Activated effector memory CD4-positive, alpha-beta T cell treated with anti-CD3 and anti-CD28 coated beads, Interleukin-2, amount 50 U/mL, for 16 hours (primary cell): ENCODE measurements at places on chromosomes 7 and 10.

DNA sequence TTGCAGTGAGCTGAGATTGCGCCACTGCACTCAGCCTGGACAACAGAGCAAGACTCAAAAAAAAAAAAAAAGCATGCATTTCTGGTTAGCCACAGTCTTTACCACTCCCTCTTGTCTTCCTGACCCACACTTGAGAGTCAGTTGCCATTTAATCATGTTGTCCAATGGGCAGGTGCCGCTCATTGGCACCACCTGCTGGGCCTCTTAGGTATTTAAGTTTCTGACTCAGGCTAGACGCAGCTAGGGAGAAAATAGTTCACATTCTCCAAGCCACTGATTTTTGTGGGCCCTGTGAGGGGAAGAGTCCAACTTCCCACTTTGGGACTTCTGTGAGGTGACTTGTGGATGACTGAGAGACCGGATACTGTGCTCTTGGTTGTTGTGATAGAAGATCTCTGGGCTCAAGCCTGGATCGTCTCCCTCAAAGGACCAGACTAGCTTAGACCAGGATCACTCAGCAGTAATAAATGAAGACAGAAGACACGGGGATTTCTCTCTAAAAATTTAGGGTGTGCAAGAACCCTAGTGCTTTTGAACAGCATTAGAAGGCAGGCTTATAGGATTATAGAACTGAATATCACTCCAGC is 26.8 kb upstream of the SORCS3 start:
- peak; percentile 64 for DNase-seq

DNA sequence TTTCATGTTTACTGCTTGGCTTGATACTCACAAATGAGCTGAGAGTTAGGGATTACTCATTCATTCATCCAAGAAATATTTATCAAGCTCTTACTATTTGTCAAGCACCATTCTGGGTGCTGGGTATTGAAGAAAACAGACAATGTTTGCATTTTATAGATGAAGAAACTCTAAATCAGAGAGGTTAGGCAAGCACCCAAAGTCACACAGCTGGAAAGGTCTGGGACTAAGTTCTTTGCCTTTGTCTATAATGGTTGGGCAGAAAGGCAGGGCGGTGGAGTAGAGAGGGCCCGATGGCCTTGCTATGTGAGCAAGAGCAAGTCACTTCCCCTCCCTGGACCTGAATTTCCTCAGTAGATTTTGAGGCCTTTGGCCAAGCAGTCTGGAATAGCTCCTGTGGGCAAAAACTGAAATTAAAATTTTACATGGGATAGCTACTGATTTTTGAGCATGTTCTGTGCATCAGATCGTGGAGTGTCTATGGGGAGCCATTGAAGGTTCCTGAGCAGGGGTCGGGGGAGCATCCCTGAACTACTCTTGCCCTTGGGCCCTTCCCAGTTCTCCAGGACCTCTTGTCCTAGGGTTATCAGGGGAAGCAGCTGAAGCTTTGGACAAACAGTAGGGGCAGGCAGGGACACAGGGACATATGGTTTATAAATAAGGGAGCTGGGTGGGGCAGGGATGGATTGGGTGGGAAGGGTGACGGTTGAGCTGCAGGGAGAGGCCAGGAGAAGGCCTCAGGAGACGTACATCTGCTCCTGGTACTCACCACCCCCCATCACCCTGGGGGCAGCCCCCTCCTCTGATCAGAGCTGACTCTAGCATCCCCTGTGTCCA is 23.3 kb downstream of the AQP1 start:
- DNase-seq: no peak

- no peak for DNase-seq
Observed at GRCh38 chr7:17320657-17321056, 22.2 kb downstream of the AHR start.

- no peak for DNase-seq
Observed at GRCh38 chr7:113936535-113936934, 17.7 kb upstream of the PPP1R3A start.

- DNase-seq: no peak
Observed at GRCh38 chr10:70615784-70616522, 13.4 kb upstream of the PRF1 start.

DNA sequence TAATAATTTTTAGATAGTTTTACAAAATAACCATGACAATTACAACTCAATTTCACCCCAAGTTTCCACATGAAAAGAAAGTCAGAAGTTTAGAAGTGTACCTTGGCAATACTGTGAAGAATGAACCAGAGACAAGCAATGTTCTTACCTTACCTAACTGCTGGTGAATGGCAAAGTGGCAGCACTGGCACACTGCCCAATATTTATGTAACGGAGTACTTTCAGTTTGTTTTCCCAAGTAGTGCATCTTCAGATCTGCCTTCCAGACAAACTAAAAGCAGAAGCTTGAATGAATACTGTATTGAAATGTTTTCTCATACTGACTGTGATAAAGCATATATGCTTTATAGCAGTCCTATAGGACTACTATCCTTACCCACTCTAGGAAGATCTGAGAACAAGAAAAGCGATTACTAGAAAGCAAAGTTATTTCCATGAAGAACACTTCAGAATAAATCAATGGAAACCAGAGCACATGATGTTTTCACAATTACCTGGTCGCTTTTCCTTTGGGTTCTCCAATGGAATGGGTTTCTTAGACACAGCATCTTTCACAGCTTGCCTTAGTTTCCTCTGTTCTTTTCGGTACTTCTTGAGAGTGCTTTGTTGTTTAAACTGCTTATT is 1.5 kb downstream of the NOC3L start:
- no peak for DNase-seq

DNA sequence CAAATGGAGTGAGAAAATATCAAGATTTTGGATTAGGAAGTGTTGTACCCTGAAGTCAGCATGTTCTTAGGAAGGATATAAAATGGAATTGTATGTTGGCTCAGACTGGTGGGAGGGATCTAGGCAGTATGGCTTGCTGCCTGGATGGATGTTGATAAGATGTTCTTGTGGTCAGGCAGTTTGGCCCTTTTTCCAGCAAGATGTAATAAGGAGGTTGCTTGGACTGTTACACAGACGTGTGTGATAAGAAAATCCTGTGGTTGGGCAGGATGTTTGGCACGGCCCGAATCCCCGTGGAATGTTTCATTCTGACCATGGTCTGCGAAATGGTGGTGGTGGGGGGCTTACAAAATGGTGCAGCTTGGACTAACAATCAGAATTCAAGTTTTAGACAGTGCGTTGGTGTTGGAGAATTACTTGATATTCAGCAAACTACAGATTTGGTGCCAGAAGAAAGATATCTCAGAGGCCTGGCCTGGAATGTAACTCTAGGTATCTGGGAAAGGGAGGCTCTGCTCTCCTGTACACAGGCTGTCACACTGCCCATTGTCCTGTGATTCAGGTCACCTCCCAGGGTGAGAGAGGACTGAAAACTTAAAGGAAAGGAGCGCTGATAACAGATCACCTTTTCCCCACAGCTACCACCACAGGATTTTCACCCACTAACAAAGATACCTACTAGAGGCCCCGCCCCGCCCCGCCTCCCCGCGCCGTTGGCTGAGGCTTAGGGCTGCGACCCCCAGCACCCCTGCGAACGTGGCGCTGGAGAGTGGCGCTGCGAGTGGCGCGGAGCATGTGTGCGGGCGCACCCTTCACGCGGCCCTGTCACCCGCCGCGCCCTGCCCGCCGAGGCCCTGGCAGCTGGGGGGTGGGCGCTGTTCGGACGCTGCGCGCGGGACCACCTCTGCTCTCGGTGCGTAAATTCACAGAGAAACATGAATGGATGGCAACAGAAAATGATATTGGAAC is 19.3 kb upstream of the ZNF680 start:
- no peak for DNase-seq

GRCh38 chr10:75165684-75166622 is 44.6 kb upstream of the VDAC2 start:
- DNase-seq: no peak

GRCh38 chr7:123552641-123553040 is 5.0 kb downstream of the NDUFA5 start:
- no peak for DNase-seq

- DNase-seq: no peak
Observed at GRCh38 chr10:32951111-32951510, 6.9 kb downstream of the ITGB1 start.

- DNase-seq: no peak
Observed at GRCh38 chr10:61385231-61386001, 67.8 kb downstream of the TMEM26 start.

- DNase-seq: no peak
Observed at GRCh38 chr7:28806841-28807240, 151.3 kb downstream of the TRIL start.

GRCh38 chr7:128918016-128918665 is 7.6 kb upstream of the KCP start:
- DNase-seq: peak; percentile 48

DNA sequence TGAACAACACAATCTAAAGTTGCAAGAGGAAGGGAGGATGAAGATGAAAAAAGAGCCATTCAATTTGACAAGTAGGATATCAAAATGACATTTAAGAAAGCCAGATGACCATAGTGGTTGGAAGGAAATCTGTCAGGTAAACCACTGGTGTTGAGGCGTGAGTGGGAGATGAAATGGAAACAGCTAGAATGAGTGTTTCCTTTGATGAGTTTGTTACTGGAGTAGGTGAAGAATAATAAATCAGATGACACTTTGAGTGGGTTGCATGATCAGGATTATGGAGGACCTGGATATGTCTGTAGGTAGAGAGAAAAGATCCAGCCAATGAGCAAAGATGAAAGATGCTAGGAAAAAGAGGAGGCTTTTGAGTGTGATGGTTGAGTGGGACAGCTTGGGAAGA is 33.1 kb downstream of the AKR1B1 start:
- DNase-seq: no peak

GRCh38 chr10:78298835-78299234 is 265.2 kb downstream of the RPS24 start:
- no peak for DNase-seq

DNA sequence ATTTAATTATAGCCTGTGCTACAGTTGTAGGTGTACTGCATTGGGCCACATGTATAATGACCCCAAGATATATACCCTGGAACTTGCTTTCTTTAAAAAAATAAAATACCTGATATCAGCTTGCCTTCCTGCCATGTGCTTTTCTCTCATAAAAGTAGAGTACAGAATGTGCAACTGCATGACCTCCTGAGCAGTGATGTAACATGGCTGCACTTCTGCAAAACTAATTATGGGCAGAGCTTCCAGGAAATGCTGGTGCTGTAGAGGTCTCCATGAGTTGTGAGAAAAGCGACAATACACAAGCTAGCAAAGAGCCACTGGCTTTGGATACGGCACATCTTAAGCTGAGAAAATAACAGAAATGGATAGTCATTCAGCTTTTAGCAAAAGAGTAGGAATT is 6.5 kb upstream of the ERLIN1 start:
- no peak for DNase-seq

GRCh38 chr7:105680505-105681187 is 99.4 kb upstream of the EFCAB10 start:
- DNase-seq: peak; percentile 30

DNA sequence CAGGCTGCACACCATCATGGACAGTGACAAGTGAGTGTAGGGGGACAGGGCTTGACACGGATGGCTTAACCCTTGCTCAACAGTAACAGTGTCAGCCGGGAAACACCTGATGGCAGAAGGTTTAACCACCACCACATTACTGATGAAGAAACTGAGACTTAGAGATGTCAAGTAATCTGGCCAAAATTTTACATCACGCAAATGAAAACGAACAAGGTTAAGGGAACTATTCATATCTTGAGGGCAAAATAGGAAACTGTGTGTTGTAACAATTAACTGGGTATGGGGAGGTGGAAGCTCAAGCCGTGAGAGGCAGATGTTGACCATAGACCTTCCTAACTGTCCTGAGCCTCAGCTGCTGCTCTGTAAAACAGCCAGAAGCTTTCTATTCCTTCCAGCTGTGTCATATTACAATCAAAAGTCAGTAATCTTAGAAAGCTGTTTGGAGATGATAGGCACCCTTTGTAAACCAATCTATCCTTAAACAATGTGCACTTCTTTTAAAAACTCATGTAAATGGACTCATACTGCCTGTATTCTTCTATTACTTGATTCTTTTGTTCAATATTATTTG is 68.4 kb downstream of the ABCC2 start:
- no peak for DNase-seq

- DNase-seq: no peak
Observed at GRCh38 chr7:140182917-140183316, 6.1 kb upstream of the KDM7A start.

DNA sequence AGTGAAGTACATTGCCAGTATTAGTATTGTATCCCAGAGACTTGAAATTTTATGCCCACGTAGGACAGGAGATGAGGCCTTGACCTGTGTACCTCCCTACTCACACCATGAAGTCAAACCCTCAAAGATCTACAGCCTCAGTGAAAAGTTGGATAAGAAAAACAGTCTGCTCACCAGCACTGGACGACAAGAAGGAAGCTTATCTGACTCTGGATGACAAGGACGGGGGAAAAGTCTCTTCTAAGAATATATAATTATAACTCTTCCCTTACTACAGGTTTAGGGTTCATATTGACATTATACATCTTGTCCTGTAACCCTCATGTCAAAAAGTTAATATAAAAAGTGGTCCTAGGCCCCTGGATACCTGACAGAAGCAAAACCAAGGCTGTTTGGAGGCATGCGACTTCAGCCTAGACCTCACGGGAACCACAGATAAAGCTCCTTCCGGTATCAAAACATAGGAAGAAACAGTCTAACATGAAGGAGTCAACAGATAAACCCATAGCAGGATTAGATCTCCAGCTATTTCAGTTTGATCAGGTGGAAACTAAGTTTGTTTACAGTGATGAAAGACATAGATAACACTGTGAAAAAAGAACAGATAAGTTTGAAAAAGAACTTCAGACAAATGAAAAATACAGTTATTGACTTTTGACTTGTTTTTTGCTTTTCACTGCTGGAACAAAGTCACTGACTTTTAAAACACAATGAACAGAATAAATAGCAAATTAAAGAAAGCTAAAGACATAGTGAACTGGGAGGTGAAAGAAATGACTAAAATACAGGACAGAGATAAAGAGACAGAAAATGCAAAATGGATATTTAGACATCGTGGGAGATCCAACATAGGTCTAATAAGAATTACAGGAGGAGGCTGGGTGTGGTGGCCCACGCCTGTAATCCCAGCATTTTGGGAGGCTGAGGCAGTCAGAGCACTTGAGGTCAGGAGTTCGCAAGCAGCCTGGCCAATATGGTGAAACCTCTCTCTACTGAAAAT is 145.9 kb downstream of the PHTF2 start:
- DNase-seq: no peak

GRCh38 chr7:5470816-5471215 is 47.2 kb upstream of the TNRC18 start:
- DNase-seq: no peak

GRCh38 chr10:71280216-71280615 is 38.8 kb upstream of the SLC29A3 start:
- no peak for DNase-seq

- DNase-seq: peak; percentile 68
Observed at GRCh38 chr7:25894002-25894901, 257.7 kb upstream of the NFE2L3 start.

DNA sequence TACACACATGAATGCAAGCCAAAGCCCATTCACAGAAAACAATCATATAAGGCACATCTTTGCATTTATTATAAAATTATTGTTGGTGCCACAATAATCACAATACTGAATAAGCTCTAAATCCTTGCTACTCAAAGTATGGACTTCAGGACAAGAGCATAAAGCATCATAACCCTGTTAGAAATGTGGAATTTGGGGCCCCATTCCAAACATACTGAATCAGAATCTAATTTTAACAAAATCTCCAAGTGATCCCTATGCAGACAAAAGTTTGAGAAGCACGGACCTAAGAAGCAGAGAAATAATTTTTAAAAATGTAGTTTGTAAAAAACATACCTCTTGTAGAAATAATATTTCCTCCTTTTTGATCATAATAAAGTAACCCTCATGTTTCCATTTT is 199.2 kb downstream of the IMMP2L start:
- DNase-seq: no peak

- no peak for DNase-seq
Observed at GRCh38 chr7:7932553-7932952, 36.0 kb upstream of the GLCCI1 start.
